Upper lobe of right lung (tissue), 1 donor: ENCODE measurements at places on chromosomes 12 and 14.

- no peaks in the 10 kb centered on the region for H3K36me3 ChIP-seq
- no peaks in the 10 kb centered on the region for H3K4me1 ChIP-seq
- DNase-seq = no peak
- H3K4me3 ChIP-seq = no peak overlapping the region
- no peaks in the 10 kb centered on the region for H3K27me3 ChIP-seq
- H3K27ac ChIP-seq = no peak overlapping the region
Measured at GRCh38 chr14:54813081-54813480, 89.5 kb downstream of the GCH1 start.

DNA sequence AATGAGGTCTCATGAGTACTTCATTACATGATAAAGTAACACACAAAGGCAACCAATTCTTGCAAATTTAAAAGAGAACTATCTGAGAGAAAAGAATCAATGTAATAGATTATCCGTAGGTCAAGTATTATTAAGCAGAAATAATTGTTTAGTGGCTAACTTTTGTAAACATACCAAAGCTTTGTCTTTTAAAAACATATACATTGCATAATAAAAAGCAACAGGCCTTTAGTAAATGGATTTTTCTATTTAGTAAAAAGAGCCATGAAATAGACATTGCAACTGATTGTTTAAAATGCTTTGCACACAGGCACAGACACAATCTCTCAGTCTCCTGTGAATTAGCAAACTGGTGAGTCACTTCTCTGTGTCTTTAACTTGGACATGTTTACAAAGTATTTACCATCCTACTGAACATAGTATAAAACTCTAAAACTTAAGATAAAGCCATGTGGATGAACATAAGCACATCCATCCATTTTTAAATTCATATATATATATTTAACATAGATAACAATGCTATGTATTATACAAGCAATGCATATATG lies 518.7 kb upstream of the MGAT4C start:
- no peaks in the 10 kb centered on the region for H3K27me3 ChIP-seq
- H3K4me1 ChIP-seq = no peaks in the 10 kb centered on the region
- no peak for DNase-seq
- no peak overlapping the region for H3K4me3 ChIP-seq

DNA sequence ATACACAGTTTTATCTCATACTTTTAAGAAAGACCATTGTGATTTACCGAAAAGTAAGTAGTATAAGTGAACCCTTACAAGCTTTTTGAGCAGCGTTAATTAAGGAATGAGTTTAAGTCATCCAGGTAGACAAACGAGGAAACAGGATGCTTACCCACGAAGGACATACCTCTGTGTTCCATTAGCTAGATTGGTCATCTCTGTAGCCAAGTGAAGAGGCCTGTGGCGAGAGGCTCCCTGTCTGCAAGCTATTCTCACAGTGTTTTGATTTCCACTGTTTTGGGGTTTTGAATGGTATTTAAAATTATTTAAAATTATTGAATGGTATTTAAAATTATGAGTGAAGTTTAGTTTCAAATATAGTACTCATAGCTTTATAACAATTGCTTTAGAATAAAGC lies 342.1 kb upstream of the RGS6 start:
- H3K27me3 ChIP-seq = no peaks in the 10 kb centered on the region
- H3K36me3 ChIP-seq = no peaks in the 10 kb centered on the region

- peaks cover 24% of the 10 kb centered on the region for H3K27me3 ChIP-seq
- no peaks in the 10 kb centered on the region for H3K4me1 ChIP-seq
- no peak for DNase-seq
- no peak overlapping the region for H3K4me3 ChIP-seq
- no peak overlapping the region for H3K27ac ChIP-seq
- H3K36me3 ChIP-seq = no peaks in the 10 kb centered on the region
Measured at GRCh38 chr12:4979737-4980136, 63.9 kb upstream of the KCNA5 start.

DNA sequence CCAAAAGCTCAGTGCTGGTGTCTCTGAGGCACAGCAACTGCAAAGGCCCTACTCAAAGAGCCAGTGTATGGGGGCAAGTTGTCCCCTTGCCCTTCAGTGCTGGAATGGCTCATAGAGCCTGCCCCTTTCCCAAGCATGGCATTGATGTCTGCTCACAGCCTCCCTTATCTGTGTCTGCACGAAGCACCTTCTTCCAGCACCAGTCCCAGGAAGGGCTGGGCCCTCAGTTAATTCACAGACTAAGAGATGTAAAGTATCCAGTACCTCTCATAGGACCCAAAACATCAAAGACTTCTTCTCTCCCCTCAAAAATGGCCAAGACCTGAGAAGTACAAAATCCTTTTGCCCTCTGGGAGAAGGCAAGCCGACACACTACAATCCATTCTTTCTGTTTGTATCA lies 1.6 kb upstream of the CMAS start:
- DNase-seq = no peak
- peaks cover 4% of the 10 kb centered on the region for H3K4me1 ChIP-seq
- no peak overlapping the region for H3K4me3 ChIP-seq
- no peak overlapping the region for H3K27ac ChIP-seq
- no peaks in the 10 kb centered on the region for H3K36me3 ChIP-seq

- DNase-seq = no peak
- no peak overlapping the region for H3K27ac ChIP-seq
- no peaks in the 10 kb centered on the region for H3K27me3 ChIP-seq
- no peak overlapping the region for H3K4me3 ChIP-seq
Measured at GRCh38 chr12:3527181-3527580, 36.2 kb downstream of the PRMT8 start.
